ENCODE measurements at places on chromosomes 4 and X. TPM values are rescaled to one million over a fixed set of nuclear protein-coding genes. Genes with fewer than 3 reads are reported as not detected.

DNA sequence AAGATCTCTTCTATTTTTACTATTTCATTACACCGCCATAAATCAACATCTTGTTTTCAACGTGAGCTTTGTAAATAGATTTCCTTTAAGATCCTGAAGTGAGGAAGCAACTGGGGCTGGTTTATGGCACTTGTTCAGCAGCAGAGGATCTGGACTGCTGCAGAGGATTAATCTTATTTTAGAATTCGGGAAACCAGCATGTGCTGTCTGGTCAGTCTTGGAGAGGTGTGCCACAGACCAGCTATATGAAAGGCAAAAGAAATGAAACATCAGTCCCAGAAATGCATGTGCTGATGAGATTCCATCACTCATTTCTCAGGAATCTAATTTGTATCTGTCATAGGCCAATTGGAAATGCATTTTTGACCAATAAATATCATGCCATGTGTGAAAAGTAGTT lies 23.4 kb downstream of the PRDM8 start:
- DNase-seq = no peak

DNA sequence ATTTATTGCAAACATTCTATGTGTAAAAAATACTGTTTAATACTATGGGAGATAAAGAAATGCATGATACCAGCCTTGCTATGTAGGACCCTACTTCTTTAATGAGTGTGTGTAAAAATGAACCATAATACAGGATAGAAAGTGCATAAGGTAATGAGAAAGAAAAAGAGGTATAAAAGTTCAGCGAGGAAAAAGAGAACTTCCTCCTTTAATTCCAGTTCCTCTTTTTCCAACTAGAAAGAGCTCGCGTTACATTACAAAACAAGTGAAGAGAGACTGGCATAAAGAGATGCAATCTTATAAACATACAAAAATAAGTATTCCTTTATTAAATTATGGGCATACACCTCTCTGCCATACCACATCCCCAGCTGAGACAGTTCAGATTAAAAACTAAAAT lies 77.4 kb downstream of the ANKRD17 start:
- DNase-seq = no peak

DNA sequence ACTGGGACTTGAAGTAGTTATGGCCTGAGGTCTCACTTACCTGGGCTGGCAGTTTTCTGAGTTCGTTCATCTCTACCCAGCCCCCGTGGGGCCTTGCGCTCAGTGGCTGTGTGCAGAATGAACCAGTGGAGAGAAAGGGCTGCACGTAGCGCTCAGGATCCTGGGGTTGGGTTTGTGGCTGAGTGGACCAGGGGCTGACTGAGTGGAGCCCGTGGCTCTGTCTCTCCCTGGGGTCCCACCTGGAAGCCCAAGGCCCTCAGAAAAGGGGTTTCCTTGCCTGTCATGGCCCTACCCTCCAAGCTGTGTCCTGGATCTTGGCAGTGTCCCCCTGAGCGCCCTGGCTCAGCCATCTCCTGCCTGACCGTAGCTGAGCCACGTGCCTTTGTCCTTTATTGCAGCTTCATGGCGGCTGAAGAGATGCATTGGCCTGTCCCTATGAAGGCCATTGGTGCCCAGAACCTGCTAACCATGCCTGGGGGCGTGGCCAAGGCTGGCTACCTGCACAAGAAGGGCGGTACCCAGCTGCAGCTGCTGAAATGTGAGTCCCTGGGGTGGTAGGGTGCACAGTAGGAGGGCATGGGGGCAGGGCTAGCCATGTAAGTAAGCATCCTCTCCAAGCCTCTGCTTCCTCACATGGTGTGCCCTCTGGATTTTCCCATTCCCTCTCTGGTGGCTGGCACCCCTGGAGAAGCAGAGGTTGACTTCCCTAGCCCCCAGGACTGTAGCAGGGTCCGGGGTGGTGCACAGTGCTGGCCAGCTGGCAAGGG lies 23.2 kb upstream of the ADD1 start:
- DNase-seq = no peak

- DNase-seq = no peak
These were observed 235.1 kb upstream of the HCCS start for GRCh38 chrX:10875995-10876394.

GPC4 gene
- 86.4 TPM for total RNA-seq

DNA sequence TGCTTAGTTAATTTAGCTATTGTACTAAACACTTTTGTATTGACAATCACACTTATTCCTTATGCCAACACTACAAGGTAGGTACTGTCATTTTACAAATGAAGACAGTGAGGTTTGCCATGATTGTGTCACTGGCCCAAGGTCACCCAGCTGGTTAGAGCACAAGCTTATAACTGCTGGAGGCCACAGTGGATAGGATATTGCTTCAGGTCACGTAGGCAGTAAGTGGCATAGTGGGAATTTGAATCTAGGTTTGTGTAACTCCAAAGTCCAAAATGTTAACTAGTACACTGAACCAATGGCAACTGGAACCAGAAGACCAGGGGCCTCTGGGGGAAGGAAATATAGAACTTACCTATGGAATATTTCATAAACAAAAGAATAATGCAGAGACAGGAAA lies 21.1 kb upstream of the PITX2 start:
- DNase-seq = no peak

DNA sequence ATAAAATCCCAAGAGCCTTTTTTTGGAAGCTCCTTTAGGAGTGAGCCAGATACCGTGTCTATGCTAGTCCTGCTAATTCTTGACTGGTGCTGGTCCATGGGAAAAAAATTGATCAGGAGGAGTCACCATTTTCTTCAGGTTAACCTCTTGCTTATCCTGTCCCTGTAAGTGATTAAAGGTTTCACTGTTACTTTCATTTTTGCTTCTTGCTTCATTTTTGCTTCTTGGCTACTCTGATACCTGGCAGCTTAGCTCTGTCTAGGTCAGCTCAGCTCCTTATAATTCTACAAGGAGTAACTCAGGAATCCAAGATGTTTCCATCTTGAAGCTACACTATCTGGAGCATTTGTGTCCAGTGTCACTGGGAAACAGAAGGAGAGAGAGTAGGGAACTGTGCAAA lies 45.7 kb downstream of the AFM start:
- DNase-seq = no peak

- no peak for DNase-seq
These were observed 28.4 kb upstream of the TSPAN5 start for GRCh38 chr4:98686847-98687246.

GRCh38 chrX:27598312-27598711 lies 8.2 kb downstream of the DCAF8L2 start:
- DNase-seq = peak; percentile 13

DNA sequence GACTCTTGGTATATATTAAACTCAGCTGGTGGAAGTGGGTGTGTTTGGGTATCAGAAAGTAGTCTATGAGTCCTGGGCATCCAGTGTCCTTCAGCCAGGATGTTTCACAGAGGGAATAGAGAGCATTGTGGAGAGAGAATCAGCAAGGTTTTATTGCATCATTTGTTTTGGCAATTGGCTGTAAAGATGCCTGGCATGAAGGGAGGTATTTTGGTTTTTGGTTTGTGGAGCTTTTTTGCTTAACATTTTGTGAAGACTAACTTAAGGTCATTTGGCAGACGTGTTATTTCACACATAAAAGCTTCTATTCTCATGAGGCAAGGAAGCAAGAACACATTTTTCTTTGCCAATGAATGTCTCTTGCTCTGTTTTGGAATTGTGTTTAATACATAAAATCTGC lies 71.1 kb downstream of the DCLK2 start:
- DNase-seq = peak; percentile 64

DNA sequence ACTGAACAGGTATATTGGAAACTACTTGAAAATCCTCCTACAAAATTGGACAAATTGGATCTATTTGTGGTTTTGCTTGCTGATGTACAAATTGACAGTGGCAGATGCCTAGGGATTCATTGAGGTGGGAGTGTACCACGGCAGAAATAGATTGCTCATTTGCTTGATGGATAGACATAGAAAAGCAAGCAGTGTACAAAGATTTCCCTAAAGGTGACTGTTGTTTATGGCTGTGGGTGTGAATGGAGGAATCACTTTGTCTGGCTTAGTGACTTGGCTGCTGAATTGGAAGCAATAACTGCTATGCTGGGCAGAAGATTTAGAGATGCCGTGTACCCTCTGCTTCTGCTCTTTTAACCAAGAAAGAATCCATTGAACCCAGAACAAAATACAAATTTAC lies 191.0 kb upstream of the GRID2 start:
- no peak for DNase-seq

MTNR1A gene
- total RNA-seq = 0.34 TPM

CENPVL2 gene
- 0.25 TPM for total RNA-seq

DNA sequence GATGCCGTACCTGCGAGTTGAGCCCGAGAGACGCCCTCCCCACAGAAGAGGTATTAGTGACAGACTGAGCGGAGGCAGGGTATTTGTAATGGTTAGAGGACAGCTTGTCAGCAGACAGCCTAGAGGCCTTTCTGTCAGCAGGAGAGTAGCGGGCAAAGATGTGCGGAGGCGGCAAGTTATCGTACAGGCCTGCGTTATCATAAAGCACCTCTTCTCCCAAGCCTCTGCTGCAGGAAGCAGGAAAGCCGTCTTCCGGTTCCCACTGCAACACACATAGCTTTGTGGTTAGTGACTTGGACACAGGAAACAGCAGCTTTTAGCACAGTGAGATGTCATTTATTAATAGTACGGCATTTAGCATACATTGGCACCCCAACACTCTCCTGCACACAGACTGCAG lies 158.3 kb downstream of the AFAP1 start:
- peak; percentile 78 for DNase-seq

GRCh38 chr4:53094040-53094439 lies 231.9 kb downstream of the RASL11B start:
- DNase-seq = no peak

TMEM255A gene
- 4.6 TPM for total RNA-seq

DNA sequence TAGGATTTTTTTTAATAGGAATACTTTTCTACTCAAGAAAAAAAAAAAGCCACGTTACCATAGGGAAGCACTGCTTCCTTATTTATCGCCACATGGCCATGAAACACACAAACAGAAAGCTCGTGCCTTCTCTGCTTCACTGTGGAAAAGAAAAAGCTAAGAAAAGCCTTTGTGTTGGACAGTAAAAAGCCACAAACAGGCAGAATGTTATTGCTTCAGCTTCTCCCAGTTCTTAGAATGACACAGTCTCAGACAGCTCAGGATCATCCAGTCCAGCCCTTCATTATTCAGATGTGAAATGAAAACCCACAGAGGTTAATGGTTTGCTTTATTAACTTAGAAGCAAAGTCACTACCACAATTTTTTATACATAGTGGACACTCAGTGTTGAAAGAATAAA lies 181.6 kb upstream of the NOCT start:
- DNase-seq = no peak

- DNase-seq = no peak
These were observed 6.2 kb upstream of the PUDP start for GRCh38 chrX:7154041-7154597.

STK32B gene
- 2.9 TPM for total RNA-seq

DNA sequence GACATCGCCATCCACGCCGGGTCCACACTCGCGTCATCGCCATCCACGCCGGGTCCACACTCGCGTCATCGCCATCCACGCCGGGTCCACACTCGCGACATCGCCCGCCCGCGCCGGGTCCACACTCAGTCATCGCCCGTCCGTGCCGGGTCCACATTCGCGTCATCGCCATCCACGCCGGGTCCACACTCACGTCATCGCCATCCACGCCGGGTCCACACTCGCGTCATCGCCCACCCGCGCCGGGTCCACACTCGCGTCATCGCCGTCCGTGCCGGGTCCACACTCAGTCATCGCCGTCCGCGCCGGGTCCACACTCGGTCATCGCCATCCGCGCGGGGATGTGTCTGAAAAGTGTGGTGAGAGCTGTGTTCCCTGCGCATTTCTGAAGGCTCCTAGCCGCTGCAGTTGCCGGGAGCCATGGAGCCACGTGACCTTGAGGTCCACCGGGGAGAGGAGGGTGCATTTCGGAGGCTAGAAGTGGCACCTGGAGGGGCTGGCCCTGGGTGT lies 17.3 kb downstream of the PCGF3 start:
- no peak for DNase-seq

DNA sequence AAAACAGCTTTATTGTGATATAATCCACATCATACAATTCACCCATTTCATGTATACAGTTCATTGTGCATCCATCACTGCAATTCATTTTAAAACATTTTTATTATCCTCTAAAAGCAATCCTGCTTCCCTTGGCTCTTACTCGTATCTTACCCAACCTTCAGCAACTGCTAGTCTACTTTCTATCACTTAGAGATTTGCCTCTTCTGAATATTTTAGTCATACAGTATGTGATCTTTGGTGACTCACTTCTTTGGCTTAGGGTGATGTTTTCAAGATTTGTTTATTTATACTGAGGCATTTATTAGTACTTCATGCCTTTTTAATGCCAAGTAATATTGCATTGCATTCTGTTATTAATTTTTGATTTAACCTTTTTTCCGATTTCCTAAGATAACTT lies 15.0 kb upstream of the MSMO1 start:
- DNase-seq = peak; percentile 50

SPANXC gene
- total RNA-seq = not detected

GRCh38 chr4:132056496-132056895 lies 1092.6 kb upstream of the PCDH10 start:
- DNase-seq = peak; percentile 39

DNA sequence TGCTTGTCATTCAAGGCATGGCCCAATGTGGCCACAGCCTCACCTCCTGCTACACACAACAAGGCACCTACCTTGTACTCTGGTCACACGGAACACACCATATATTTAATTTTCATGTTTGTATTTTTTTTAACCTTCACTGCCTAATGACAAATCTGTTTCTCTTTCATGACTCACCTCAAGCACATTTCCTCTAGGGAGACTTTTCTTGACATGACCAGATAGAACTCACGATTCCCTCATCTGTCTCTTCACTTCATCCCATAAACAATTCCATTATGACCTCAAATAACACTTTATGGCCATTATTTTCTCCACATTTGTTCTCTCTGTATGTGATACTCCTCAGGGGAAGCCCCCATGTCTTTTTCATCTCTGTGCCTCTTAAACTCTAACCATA lies 11.1 kb downstream of the DRP2 start:
- peak; percentile 35 for DNase-seq

DNA sequence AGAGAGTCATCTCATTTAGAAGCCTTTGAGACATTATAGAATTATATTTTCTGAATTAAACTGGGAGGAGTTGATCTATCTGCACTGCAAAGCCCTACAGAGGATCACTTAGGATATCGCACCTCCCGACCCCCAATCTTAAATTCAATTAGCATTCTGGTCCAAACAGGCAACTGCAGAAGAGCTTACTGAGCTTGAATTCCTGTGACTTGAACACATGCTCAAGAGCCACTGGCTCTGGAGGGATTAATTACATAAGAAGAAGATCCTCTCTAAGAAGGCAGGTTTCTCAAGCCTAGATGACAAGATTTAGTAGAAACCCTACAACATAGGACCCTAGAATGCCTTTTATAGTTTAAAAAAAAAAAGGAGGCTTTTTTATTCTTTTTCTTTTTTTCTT lies 548.9 kb downstream of the ARAP2 start:
- no peak for DNase-seq

SCML2 gene
- 1.2 TPM for total RNA-seq
